ENCODE measurements at places on chromosomes 1 and 21.
A peak's percentile ranks its signal among the peaks of the same experiment; 100 is the strongest.

GRCh38 chr1:26784023-26784871, 3.5 kb upstream of the PIGV start:
- DNase-seq = peak; percentile 97

- no peak for DNase-seq
These were observed 202.9 kb downstream of the MATN1 start for GRCh38 chr1:30520476-30520875.

GRCh38 chr1:204410688-204411450, 748 bp downstream of the PPP1R15B start:
- DNase-seq = peak; percentile 51

GRCh38 chr1:192724670-192725069, 84.2 kb upstream of the RGS2 start:
- DNase-seq = no peak

GRCh38 chr21:30582870-30583269, 7.3 kb downstream of the KRTAP22-2 start:
- DNase-seq = no peak

DNA sequence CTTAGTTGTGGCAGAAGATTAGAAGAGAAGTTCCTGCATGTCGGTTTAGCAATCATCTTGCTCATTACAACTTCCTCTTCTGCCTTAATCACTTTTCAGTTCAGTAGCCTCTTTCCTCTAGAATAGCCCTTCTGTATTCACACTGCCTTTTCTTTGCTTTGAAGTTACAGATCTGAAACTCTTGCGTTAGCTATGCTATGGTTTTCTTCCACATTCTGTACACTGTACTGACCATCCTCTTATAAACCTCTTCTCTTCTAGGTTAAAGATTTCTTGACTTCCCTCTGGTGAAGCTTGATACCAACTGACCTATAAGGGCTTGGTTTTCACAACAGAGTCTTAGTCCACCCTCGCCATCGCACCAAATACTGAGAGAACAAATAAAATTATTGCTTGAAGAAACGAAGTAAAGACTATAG, 35.0 kb downstream of the C21orf91 start:
- DNase-seq = no peak

- no peak for DNase-seq
These were observed 76.2 kb upstream of the ANGPTL1 start for GRCh38 chr1:178946855-178947676.

DNA sequence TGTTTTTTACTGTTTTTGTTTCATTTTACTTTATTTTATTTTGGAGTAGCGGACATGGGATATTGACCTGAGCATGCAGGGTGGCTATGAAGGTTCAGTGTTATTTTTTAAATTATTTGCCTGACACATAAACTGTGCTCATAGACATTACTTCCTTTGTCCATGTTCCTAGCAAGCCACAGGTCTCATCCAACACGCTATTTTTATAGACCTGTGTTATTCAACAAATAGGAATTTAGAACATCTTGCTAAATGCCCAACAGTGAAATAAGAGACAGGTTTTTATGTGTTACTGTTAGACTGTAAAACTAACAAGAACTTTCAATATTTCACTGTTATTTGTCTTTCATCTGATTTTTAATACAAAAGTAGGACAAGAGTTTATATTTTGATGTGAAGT, 756.4 kb downstream of the KCNT2 start:
- no peak for DNase-seq

DNA sequence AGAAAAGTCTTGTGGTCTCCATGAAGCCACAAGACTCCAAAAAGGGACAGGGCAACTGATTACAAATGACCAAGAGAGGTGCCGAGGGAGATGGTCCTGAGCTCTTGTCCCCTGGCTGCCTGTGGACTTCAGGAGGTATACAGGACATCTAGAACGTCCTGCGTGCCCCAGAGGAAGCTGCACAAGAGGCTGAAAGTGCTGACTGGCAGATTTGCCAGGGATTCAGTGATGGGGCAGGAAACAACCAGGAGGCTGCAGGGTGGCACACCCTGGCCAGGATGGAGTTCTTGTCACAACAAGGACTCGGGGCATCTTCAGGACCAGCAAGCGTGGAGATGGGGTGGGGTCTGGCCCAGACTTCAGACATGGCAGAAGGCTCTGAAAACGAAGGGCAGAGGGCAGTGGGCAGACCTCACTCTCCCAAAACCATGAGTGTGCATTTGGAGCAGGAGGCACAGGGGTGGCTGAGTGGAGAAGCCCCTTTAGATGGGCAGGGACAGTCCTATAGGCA, 13.4 kb upstream of the PKP1 start:
- no peak for DNase-seq

GRCh38 chr21:21045518-21045917, 47.3 kb downstream of the NCAM2 start:
- DNase-seq = no peak

- peak; percentile 56 for DNase-seq
These were observed 3.7 kb downstream of the CD52 start for GRCh38 chr1:26321315-26322041.

GRCh38 chr1:175094626-175095025, 27.0 kb downstream of the TNN start:
- DNase-seq = no peak

DNA sequence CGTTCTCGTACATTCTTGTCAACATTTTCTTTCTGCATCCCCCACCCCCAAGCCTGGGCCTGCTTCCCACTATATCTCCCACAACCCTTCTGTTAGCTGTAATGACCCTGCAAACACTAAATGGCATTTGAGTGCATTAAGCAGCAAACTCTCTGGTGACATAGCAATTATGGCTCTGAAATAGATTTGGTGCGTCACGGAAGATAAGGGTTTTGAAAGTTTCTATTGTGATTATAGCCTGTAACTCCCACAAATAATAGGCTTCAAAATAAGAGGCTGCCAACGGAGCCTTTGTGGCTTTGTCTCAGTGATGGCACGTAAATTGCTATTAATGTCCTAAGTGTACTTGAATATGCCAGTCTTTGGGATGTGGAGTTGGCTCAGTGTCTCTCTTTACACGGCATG, 277.6 kb downstream of the PBX1 start:
- DNase-seq = no peak

- no peak for DNase-seq
These were observed 22.6 kb downstream of the COL18A1 start for GRCh38 chr21:45427331-45428271.

- DNase-seq = no peak
These were observed 105.7 kb upstream of the TLR5 start for GRCh38 chr1:223248770-223249140.
